ENCODE measurements at places on chromosomes 6 and 20.

DNA sequence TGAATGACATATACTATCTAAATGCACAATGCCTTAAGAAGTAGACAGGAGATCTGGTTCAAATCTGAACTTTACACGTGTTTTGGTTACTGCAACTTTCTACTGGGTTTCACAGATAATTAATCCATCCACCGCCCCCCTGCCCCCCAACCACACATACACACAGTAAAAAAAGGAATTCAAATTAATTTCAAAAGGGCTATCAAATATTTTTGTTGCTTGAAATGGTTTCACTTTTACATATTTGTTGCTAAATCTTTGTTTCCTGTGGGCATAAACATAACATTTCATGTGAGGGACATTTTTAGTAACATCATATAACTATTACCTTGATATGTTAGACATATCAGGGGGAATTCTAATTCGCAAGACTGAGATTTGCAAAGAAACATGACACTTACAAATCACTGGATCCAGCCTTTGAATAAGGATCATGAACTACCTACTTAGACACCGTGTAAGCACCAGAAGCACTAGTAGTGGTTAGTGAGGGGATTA, 7.5 kb downstream of the NEDD9 start:
- no peak for DNase-seq

- DNase-seq: no peak
Observed at GRCh38 chr6:167689278-167689677, 137.4 kb upstream of the AFDN start.

DNA sequence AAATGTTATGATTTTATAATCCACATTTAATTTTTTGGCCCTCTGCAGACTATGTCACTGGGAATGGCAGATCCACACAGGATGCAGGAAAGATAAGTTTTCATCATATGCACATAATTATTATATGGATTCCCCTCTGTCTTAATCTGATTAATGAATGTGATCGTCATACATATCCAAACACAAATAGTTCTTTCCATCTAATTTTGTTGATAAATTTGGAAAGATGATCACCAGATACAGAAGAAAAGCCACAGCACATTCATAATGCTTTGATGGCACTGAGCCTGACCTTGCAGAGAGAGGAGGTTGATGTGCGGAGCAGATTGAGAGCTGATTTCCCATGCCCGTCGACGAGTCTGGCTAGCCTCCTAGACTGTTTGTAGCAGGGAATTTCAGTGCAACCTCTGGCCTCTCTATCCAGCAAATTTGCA, 471.5 kb downstream of the EPM2A start:
- no peak for DNase-seq

DNA sequence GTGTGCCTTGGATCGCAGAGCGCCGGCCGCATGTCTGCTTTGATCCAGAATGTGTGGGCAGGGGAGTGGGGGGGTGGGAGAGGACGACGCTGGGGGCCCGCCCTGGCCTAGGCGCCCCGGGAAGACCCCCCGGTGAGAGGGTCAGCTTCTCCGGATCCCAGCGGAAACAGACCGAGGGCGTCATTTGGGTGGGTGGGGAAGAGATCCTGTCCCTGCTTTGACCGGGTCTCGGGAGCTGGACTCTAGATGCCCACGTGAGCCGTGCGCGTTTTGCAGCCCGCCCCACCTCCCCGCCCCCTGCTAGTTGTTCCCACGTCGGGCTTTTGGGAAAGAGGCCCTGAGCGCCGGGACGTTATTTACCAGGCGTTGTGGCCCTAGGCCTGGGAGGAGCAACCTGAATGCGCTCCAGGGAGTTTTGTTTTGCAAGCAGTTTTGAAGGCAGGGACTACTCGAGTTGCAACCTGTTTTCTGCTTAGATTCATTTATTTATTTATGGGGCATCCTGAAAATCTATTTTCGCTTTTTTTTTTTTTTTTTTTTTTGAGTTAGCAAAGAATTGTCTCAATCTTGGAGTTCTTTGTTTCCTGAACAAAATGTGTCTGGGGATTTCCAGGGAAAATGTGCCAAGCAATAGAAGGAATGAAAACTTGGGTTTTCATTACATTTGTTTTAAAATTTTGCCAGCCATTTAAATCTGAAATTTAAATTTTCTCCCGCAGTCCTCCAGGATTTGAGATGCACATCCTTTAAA, 1.6 kb downstream of the DSP start:
- no peak for DNase-seq

DNA sequence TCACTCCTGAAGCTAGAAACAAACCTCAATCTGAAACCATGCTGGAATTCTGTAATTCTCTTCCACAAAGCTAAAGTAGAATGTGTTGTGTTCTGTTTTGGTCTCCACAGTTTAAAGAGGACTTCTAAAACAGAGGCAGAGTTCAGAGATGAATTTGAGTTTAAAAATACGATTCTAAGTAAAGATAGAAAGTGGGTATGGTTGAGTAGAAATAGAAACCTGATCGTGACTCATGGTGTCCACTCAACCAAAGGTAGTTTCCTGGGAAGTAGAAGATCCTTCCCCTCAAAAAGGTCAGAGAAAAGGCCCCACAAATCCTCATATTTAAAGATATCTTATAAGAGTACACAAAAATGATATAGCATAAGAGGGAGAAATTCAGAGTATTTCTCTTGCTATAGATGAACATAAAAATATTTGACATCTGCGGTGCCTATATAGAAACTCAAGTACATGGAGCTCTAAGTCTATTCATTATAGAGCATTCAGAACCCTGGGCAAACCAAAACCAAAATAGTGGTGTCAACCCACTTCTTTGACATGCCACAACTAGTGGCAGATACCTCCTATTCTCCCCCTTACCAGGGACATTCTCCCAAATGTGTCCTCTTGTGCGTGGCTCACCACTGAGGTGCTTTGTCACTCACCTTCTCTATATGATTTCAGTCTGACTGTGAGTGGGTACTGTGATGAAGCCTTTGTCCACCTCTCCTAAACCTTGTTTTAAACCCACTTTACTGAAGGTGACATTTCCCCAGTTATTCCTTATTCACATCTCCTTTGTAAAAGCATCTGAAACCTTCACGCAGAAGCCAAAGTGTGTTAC, 84.5 kb downstream of the PLCB1 start:
- no peak for DNase-seq

DNA sequence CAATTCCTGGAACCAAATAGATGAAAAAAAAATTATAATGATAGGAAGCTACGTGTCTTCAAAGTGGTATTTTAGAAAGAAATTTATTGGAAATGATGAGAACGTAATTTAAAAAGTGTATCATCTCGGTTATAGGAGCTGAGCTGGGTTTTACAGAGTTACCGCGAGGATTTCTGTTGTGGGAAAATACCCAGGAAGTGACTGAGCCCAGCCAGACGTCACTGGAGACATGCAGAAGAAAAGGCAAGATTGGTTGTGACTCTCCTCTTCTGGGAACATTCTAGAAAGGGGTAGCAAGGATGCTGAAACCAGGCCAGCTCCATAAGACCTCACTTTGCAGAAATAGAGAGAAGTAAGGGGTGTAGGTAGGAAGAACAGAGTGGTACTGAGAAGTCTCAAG, 95.9 kb upstream of the ADGRF1 start:
- DNase-seq: no peak

DNA sequence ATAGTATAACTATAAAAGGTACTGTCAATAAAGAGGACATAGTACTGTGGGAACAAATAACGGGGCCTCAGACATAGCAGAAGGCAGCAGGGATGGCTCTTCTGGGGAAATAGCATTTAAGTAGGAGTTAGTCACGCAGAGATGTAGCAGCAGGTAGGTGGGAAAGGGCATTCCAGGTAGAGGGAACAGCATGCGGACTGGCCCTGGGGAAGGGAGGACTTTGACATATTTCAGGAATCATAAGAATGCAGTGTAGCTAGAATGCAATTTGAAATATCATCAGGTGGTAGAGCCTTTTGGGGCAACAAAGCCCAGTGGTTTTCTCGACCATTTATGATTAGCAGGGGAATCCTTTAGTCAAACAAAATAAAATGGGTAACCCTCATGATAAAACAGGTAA, 191.1 kb downstream of the SLC24A3 start:
- no peak for DNase-seq
